Vagina (tissue), 2 donors: ENCODE measurements at places on chromosomes 12 and 14.

GRCh38 chr12:64412459-64412858 lies 8.3 kb downstream of the XPOT start:
- no peak for DNase-seq

DNA sequence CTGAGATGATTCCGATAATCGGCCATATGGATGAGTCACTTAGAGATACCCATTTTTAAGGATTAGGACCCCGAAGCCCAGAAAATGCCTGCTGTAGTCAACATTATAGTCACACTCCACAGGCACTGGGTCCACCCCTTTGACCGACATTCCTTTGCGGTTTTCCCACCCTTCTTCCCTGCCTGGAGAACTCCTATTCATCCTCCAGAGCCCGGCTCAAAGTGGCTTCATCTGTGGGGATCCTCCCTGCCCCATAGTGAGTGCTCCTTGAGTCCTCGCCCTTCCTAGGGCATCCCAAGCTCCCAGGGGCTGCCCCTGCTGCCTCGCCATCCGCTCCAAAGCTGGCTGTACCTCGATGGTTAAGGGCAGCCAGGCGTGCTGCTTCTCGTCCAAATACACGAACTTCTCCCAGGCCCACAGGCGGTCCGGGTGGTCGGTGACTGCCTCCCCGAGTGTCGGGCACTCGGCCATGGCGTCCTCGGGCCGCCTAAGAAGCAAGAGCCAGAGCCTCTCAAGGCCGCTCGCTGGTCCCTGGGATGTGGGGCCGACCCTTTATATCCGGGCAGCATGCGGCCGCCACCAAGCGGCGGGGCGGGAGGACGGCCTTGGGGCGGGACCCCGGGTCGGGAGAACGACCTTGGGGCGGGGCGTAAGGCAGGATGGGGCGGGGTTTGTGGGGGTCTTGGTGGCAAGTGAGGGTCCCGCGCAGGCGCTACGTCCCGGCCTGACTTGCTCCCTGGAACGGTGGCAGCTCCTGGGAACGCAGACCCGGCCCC lies at the start of gene TCL1A:
TCL1A (minus strand) TSS at position 530 of the 776 bp plus-strand sequence; CDS start at position 471, 59 bp downstream.
- DNase-seq: no peak

GRCh38 chr12:12715459-12716150 lies 1.6 kb upstream of the CDKN1B start:
- no peak for DNase-seq

DNA sequence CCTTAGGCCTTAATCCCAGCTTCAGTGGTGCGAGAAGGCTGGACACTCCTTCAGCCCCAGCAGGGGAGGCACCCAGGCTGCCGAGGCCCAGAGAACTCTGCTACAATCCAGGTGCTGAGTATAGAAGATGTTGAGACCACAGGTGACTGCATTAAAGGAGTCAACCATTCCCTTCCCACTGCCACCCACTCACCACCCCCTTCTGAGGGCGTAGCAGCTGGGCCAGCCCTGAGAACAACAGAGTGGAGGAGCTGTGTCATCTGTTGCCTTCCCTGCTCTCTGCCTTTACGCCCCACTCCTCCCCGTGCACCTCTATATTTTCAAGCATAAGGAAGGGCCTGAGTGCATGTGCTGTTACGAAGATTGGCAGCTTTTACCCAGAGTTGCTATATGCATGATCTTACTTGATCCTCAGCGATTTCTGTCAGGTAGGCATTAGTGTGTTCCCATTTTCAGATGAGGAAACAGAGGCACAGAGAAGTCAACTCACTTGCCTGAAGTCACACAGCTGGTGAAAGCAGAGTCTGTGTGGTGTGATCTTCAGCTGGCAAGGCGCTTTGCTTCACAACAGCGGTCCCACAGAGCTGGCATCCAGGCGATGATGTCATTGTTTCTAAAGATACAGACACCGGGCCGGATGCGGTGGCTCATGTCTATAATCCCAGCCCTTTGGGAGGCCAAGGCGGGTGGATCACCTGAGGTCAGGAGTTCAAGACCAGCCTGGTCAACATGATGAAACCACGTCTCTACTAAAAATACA lies 46.7 kb downstream of the RIN3 start:
- no peak for DNase-seq

GRCh38 chr14:51022769-51023168 lies 72.1 kb downstream of the TRIM9 start:
- DNase-seq: no peak

DNA sequence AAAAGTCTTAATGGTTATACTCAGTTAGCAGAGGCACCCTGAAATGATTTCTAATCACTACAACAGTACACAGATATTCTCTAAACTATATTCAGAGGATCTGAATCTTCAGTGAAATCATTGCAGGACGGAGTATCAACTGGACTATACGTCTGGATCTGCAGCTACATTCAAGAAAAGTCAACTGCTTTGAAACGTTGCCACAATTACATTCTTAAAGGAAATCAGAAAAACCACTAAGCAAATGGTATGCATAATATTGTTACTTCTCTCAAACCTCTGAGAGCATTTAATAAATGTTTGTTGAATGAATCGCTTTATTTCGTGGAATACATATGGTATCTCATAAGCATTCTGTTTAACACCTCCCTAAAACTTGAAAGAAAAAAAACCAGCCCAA lies 67.4 kb downstream of the MED13L start:
- no peak for DNase-seq

DNA sequence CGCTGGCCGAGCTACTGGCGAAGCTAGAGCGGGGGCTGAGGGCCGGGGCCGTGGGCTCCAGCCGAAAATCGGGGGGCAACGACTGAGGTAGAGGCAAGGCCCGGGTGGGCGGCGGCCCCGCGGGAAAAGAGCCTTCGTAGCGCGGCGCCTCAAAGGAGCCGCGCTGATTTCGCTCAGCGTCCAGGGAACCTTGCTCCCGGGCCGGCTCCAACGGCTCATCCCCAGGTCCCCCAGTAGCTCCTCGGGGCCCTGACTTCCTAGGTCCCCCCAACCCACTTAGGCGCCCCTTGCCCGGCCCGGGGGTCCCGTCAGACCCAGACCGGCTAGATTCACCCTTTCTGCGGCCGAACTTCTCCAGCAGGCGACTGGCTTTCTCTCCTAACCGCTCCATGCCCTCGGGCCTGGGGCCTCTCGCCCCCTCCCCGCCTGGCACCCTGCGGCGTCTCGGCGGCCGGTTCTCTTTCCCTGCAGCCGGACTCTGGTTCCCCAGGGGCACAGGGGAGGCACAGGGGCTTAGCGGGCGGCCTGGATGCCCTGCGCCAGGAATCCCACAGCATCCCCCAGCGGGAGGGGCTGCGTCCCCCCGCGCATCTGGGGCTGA lies 375 bp downstream of the AJUBA start:
- DNase-seq: no peak

GRCh38 chr12:94831081-94831751 lies 172.3 kb downstream of the NDUFA12 start:
- DNase-seq: no peak

- no peak for DNase-seq
Observed at GRCh38 chr14:53613404-53614253, 343.0 kb downstream of the BMP4 start.

GRCh38 chr12:100445081-100445481 lies 28.6 kb upstream of the NR1H4 start:
- DNase-seq: no peak

- DNase-seq: no peak
Observed at GRCh38 chr12:6574576-6575295, 6.6 kb upstream of the NOP2 start.

DNA sequence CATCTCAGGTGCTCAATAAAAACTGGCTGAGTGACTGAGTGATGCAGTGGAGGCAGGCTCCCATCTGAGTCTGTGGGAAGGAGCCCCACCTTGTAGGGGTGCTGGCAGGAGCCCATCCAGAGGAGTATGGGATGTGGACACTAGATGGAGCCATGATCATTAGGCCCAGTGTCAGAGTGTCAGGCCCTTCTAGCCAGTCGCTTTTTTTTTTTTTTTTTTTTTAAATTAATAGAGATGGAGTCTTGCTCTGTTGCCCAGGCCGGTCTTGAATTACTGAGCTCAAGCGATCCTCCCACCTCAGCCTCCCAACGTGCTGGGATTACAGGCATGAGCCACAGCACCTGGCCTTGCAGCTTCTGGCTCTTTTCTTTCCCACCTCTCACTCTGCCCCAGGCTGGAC lies 11.5 kb downstream of the RITA1 start:
- DNase-seq: no peak

DNA sequence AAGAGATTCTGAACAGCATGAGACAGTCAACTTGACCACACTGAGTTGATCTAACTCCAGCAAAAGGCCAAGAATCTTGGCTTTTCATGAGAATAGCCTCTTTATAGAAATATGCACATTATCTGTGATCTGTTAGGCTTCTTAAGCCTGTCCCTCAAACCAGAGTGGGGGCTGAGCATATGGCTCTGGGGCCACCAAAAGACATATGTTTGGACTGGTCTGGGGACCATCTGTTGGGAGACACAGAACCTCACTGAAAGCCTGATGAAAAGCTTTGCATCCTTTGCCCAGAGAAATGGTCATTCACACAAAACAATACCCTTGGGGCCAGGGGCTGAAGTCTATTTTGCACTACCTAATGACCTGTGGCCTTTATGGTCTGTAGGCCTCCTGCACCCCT lies 165.3 kb upstream of the PRMT8 start:
- DNase-seq: no peak

GRCh38 chr12:11553871-11554533 lies 95.5 kb upstream of the ETV6 start:
- DNase-seq: no peak

DNA sequence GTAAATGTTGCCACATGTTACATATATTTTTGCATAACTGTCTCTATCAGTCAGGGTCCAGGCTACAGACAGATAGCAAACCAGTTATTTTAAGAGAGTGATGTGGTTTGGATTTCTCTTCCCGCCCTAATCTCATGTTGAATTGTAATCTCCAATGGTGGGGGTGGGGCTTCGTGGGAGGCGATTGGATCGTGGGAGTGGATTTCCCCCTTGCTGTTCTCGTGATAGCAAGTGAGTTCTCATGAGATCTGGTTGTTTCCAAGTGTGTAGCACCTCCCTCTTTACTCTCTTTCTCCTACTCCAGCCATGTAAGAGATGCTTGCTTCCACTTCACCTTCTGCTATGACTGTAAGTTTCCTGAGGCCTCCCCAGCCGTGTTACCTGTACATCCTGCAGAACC lies 704.2 kb upstream of the TBX3 start:
- DNase-seq: no peak

DNA sequence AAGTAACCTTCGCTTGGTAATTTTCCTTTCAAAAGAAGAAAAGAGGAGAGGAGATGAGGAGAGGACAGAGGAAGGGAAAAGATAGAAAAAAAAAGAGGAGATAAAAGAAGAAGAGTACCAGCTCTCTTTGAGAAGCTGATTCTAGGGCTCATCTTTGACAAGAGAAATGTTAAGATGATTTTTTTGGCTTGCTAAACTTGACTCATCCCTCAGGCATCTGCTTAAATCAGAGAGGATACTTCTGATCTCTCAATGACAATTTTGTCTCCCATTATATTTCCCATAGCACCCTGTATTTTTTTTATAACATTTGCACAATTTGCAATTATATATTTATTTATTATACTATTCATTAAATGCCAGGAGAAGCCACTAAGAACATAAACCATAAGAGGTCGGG lies 17.1 kb downstream of the SYT1 start:
- no peak for DNase-seq

GRCh38 chr14:42421377-42422078 lies 814.9 kb downstream of the LRFN5 start:
- no peak for DNase-seq

GRCh38 chr14:68632054-68632895 lies 160.6 kb downstream of the ZFP36L1 start:
- peak; percentile 77 for DNase-seq

- DNase-seq: no peak
Observed at GRCh38 chr12:95738024-95738611, 52.4 kb downstream of the NTN4 start.

GRCh38 chr12:12327802-12328201 lies 22.2 kb downstream of the MANSC1 start:
- DNase-seq: no peak

DNA sequence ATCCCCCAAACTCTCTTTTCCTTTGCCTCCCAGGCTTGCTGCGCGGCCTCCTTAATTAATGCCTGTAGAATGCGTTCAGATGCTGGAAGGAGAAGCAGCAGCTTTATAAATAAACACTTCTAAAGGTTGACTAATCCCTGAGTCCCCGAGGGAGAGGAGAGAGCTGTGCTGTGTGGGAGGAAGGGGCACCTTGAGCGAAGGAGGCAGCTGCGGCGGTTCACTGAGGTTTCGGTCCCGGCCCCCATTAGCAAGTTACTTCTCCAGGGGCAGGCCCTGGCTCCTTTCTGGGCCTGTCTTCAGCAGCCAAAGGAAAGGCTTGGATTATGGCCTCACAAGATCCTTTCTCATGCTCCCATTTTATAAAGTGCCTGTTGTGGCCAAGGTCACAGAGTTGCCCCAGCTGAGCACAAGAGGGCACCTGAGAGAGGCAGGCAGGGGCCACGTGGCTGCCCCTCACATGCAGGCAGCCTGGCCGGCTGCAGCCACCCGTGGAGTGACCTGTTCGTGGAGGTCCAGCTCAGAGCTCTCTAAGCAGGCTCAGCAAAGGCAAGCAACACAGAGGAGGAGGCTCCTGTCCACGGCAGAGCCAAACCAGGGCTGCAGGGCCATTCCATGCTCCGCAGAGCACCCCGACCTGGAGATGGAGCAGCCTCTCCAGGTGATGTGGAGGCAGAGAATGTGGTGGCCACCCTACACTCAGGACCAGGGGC lies 15.0 kb upstream of the CACNA2D4 start:
- DNase-seq: no peak
